ENCODE measurements at places on chromosomes 11 and 22.

DNA sequence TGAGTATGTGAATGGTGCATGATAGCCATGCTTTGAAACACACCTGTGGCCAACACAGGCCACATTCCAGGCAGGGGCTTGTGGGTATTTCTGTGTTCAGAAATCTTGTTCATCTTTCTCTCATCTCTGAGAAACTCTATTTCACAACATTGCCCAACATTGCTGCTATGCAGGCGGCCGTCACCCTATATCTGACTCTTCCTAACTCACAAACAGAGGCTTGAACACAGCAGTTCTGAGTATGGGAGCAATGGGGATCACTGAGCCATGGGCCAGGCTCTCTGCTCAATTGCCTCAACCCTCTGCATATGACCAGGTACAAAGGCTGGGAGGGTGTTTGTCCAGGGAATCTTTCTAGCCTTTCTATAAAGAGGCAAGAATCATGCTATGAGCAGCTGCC lies 259.9 kb downstream of the BUD13 start:
- H3K4me1 ChIP-seq, result peaks cover 8% of the 10 kb centered on the region
- no peaks in the 10 kb centered on the region for H3K27me3 ChIP-seq
- H3K4me3 ChIP-seq, result no peak overlapping the region
- H3K36me3 ChIP-seq, result no peaks in the 10 kb centered on the region
- H3K27ac ChIP-seq, result no peak overlapping the region

DNA sequence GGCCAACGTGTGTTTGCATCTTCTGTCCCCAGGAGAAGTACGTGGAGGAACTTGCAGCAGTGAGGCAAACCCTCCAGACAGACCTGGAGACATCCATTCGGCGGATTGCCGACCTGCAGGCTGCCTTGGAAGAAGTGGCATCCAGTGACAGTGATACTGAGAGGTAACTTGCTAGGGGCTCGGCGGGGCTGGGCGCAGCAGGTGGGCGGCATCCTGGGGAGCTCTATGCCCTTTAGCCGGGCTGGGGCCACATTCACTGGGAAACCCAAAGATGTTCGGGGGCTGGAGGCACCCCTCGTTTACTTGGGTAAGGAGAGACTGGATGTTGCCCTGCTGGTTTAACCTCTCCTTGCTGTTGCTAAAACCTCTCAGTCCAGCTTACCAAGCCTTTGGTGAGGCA lies 176.9 kb upstream of the SEZ6L start:
- no peak overlapping the region for H3K4me3 ChIP-seq
- H3K36me3 ChIP-seq, result no peaks in the 10 kb centered on the region
- no peak overlapping the region for H3K27ac ChIP-seq
- H3K4me1 ChIP-seq, result no peaks in the 10 kb centered on the region
- no peaks in the 10 kb centered on the region for H3K27me3 ChIP-seq

GRCh38 chr11:75576499-75576918 lies 14.5 kb downstream of the SERPINH1 start:
- peaks cover 2% of the 10 kb centered on the region for H3K4me1 ChIP-seq
- no peak overlapping the region for H3K4me3 ChIP-seq
- H3K27ac ChIP-seq, result no peak overlapping the region
- peaks cover 24% of the 10 kb centered on the region for H3K36me3 ChIP-seq

GRCh38 chr22:41410311-41410751 lies 28.6 kb downstream of the TEF start:
- H3K27ac ChIP-seq, result no peak overlapping the region
- H3K36me3 ChIP-seq, result no peaks in the 10 kb centered on the region
- no peak overlapping the region for H3K4me3 ChIP-seq
- DNase-seq, result no peak
- no peaks in the 10 kb centered on the region for H3K27me3 ChIP-seq

GRCh38 chr11:12245091-12245490 lies 132.3 kb upstream of the PARVA start:
- H3K27me3 ChIP-seq, result no peaks in the 10 kb centered on the region
- H3K36me3 ChIP-seq, result no peaks in the 10 kb centered on the region
- no peak for DNase-seq
- peaks cover 22% of the 10 kb centered on the region for H3K4me1 ChIP-seq

DNA sequence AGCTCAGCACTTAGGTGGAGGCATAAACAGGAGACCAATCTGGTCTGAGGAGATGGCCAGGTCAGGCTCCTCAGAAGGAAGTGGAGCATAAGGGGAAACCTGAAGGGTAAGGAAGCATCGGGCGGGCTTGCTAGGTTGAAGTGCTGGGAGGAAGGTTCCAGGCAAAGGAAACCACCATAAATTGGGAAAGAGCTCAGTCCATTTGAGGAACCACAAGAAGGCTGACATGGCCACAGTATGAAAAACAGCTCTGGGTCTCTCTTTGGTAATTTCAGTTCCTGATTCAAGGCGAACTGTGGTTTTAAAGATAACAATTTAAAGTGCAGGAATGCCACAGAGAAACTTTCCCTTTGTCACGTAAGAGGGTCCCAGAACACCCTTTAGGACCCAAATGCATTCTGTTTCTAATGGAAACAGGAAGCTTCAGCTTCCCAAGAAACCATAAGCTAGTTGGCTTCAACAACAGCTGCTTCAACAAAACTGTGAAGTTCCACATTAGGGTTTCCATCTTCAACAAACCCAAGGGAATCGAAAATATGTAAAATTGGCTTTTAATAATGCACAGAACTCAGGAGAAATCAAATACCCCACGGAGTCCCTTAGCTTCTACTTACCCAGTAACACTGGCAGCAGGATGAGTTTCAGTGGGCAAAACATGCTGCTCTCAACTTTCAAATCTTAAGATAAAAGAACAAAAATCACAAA lies 10.4 kb downstream of the JAML start:
- H3K36me3 ChIP-seq, result no peaks in the 10 kb centered on the region
- peaks cover 19% of the 10 kb centered on the region for H3K4me1 ChIP-seq
- no peak overlapping the region for H3K27ac ChIP-seq
- H3K4me3 ChIP-seq, result no peak overlapping the region

- no peaks in the 10 kb centered on the region for H3K36me3 ChIP-seq
- peaks cover 8% of the 10 kb centered on the region for H3K4me1 ChIP-seq
- H3K4me3 ChIP-seq, result no peak overlapping the region
- no peak overlapping the region for H3K27ac ChIP-seq
- no peak for DNase-seq
These were observed 61.9 kb downstream of the TSPAN18 start for GRCh38 chr11:44788536-44789261.

DNA sequence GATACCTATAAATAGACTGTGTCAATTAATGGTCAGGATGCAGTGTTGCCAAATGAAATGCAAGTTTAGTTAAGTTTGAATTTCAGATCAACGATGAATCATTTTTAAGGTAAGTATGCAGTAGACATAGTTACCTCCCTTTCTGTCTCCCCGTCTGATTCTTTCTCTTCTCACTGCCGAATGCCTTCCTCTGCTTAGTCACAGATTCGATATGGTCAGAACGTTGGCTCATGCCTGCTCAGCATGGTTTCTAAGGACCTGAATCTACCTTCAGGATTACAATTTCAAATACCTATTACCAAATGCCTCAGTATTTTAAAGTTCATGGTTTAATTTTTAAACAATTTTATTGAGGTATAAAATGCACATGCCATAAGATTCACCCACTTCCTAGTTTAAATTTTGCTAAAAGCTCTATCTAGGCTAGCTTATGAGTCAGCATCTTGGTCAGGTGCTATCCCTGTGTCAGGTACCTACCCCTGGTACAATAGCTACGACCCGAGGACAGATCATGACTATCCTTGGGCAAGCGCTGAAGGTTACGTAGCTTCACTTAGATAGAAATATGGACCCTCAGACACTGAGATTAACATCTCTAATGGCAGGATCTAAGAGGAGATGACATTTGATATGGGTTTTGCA lies 78.2 kb upstream of the SPON1 start:
- no peak overlapping the region for H3K27ac ChIP-seq
- H3K4me1 ChIP-seq, result no peaks in the 10 kb centered on the region
- no peak overlapping the region for H3K4me3 ChIP-seq
- H3K36me3 ChIP-seq, result no peaks in the 10 kb centered on the region
- no peaks in the 10 kb centered on the region for H3K27me3 ChIP-seq
- no peak for DNase-seq

GRCh38 chr11:13826505-13827278 lies 135.8 kb upstream of the SPON1 start:
- no peaks in the 10 kb centered on the region for H3K36me3 ChIP-seq
- H3K4me1 ChIP-seq, result no peaks in the 10 kb centered on the region
- no peak overlapping the region for H3K27ac ChIP-seq
- no peak overlapping the region for H3K4me3 ChIP-seq

DNA sequence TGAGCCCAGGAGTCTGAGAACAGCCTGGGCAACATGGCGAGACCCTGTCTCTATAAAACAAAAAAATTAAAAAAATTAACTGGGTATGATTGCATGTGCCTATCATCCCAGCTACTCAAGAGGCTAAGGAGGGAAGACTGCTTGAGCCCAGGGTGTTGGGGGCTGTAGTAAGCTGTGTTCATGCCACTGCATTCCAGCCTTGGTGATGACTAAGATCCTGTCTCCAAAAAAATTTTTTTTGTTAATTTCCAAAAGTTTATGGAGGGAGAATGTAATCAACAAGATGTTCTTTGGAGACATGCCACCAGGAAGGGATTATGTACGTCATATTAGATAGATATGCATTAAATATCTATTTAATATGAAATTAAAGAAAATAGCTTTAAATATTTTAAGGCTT lies 267.5 kb downstream of the SBF2 start:
- peaks cover 4% of the 10 kb centered on the region for H3K4me1 ChIP-seq
- no peak overlapping the region for H3K27ac ChIP-seq
- no peak for DNase-seq
- H3K27me3 ChIP-seq, result no peaks in the 10 kb centered on the region

DNA sequence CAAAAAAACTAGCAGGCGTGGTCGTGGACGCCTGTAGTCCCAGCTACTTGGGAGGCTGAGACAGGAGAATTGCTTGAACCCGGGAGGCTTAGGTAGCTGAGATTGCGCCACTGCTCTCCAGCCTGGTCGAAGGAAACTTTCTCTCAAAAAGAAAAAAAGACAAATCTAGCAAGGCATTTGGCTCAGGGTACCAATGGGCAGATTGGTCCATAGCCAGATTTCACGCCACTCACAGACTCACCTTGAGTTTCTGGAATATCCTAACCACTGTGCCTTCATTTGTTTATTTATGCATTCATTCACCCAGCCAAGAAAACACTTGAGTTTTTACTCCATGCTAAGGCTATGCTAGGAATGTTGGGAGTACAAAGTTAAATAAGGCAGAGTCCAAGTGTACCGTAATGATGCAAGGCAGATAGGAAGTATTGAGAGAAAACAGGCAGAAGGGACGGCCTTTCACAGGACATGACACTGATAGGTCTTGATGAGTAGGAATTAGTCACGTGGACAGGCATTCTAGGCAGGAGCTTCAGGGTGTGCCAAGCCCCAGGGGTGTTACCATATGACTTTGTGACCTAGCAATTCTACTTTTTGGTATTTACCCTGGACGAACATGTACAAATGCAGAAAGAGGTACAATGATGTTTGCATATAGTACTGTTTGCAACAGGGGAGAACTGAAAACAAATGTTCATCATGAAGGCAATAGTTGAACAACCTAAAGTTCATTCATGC lies 3.0 kb upstream of the PACSIN3 start:
- no peak for DNase-seq
- no peak overlapping the region for H3K27ac ChIP-seq
- no peaks in the 10 kb centered on the region for H3K36me3 ChIP-seq
- H3K27me3 ChIP-seq, result no peaks in the 10 kb centered on the region
- H3K4me1 ChIP-seq, result peaks cover 7% of the 10 kb centered on the region

DNA sequence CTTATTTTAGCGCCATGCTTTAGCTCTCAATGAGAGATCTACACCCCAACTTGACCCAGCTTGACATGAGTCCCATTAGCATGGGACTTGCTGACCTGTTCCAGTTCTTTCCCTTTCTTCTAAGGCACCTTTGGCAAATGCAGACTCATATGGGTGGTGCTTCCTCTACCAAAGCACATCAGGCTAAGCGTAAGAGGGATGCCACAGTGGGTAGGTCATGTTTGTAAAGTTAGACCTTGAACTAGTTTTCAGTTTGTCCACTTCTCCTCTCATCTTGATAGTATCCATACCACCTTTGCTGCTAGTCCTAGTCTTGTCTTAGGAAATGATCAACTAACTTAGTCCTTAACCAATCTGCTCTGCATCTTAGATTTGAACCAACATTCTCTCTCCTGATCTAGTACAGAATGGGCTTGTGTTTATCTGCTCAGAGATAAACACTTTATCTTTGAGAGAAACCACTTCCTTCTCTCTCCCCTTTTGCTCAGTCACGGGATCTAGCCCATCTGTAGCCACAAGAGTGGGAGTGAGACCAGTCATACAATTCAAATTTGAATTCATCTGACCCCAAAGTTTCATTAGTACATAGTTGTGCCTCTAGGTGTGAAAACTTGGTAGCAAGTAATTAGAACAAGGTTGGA lies 72.1 kb upstream of the CD44 start:
- no peaks in the 10 kb centered on the region for H3K4me1 ChIP-seq
- no peak overlapping the region for H3K27ac ChIP-seq

Measured in H1 (cell line).